H9 (cell line): ENCODE measurements at places on chromosomes 13 and 19. TPM values are rescaled to one million over a fixed set of nuclear protein-coding genes. Genes with fewer than 3 reads are reported as not detected.

- no peaks in the 10 kb centered on the region for H3K4me1 ChIP-seq
- H3K36me3 ChIP-seq, result no peaks in the 10 kb centered on the region
- H3K27ac ChIP-seq, result no peak overlapping the region
- H3K27me3 ChIP-seq, result no peaks in the 10 kb centered on the region
- DNase-seq, result no peak
- H3K4me3 ChIP-seq, result no peak overlapping the region
Measured at GRCh38 chr13:84290386-84290785, 408.1 kb upstream of the SLITRK1 start.

- peaks cover 8% of the 10 kb centered on the region for H3K4me1 ChIP-seq
- H3K27me3 ChIP-seq, result no peaks in the 10 kb centered on the region
- H3K36me3 ChIP-seq, result peaks cover 86% of the 10 kb centered on the region
- H3K27ac ChIP-seq, result peak overlapping the region; percentile 86
Measured at GRCh38 chr19:47157431-47158321, 27.0 kb downstream of the SAE1 start.

DNA sequence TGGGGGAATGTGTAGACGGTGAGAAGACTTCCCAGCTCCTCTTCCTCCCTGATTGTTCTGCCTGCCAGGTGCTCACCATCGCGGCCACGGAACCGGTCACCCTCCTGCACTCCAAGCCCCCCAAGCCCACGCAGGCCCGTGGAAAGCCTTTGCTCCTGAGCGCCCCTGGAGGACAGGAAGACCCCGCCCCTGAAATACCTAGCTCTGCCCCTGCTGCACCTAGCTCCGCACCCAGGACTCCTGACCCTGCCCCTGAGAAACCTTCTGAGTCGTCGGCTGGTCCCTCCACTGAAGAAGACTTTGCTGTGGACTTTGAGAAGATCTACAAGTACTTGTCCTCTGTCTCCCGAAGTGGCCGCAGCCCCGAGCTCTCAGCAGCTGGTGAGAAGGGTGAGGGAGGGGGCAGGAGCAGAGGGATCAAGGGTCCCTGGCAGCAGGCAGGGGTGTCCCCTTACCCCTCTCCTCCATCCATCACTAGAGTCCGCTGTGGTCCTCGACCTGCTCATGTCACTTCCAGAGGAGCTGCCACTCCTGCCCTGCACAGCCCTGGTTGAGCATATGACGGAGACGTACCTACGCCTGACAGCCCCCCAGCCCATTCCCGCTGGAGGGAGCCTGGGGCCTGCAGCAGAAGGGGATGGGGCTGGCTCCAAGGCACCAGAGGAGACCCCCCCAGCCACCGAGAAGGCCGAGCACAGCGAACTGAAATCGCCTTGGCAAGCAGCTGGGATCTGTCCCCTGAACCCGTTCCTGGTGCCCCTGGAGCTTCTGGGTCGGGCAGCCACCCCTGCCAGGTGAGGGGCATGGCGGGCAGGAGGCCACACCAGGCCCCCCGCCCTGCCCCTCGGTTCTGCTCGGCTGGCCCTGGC is 2.1 kb downstream of the SNAPC2 start:
- DNase-seq, result no peak
- H3K27ac ChIP-seq, result no peak overlapping the region
- H3K27me3 ChIP-seq, result peaks cover 3% of the 10 kb centered on the region; the same call in 1 of the 2 replicates
- peaks cover 16% of the 10 kb centered on the region for H3K36me3 ChIP-seq

DNA sequence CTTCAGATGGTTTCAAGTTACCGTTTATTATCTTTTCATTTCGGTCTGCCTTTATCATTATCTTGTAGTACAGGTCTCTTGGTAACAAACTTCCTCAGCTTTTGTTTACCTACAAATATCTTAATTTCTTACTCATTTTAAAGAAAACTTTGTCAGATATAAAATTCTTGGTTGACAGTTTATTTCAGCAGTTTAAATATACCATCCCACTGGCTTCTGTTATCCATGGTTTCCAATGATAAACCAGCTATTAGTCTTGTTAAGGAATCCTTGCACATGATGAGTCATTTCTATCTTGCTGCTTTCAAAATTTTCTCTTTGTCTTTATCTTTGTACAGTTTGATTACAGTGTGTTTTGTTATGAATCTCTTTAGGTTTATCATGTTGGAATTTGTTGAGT is 308.3 kb upstream of the SPRY2 start:
- H3K36me3 ChIP-seq, result no peaks in the 10 kb centered on the region; the same call in 1 of the 2 replicates
- no peaks in the 10 kb centered on the region for H3K4me1 ChIP-seq
- H3K4me3 ChIP-seq, result no peak overlapping the region
- no peak for DNase-seq
- H3K27me3 ChIP-seq, result no peaks in the 10 kb centered on the region

DNA sequence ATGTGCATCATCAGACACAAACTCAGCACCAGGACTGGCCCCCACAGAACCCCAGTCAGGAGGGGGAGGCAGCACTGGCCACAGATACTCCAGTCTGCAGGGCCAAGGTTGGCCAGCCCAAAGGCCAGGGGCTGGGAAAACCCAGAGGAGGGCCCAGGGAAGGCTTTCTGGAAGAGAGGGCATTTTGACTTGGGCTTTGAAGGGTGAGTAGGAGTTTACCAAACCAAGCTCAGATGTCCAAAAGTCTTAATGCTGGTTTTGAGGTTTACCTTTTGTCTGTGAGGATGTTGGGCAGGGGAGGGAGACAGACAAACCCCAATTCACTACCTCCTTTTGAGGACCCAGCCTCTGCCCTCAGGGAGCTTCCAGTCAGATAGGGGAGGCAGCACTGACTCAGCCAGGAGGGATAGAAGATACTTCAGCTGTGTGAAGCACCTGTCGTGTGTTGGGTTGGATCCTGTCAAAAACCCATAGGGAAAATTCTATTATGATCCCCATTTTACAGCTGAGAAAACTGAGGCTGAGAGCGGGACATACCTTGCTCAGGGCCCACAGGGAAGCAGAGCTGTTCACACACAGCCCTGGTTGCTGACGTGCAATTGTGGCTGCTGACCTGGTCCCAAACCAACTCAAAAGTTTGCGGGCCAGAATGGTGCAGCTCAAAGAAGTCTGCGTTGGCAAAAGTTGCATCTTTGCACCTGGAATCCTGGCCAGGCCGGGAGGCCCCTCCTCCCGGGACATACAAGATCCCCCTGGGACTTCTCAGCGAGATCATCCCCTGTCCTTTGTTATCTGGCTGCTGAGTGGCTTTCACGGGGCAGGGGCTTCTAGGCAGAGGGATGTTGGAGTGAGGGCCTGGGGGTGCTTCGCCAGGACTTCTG is 13.1 kb downstream of the CILP2 start:
- H3K27me3 ChIP-seq, result no peaks in the 10 kb centered on the region
- H3K4me3 ChIP-seq, result no peak overlapping the region
- H3K4me1 ChIP-seq, result no peaks in the 10 kb centered on the region
- DNase-seq, result peak; percentile 32
- no peak overlapping the region for H3K27ac ChIP-seq

DNA sequence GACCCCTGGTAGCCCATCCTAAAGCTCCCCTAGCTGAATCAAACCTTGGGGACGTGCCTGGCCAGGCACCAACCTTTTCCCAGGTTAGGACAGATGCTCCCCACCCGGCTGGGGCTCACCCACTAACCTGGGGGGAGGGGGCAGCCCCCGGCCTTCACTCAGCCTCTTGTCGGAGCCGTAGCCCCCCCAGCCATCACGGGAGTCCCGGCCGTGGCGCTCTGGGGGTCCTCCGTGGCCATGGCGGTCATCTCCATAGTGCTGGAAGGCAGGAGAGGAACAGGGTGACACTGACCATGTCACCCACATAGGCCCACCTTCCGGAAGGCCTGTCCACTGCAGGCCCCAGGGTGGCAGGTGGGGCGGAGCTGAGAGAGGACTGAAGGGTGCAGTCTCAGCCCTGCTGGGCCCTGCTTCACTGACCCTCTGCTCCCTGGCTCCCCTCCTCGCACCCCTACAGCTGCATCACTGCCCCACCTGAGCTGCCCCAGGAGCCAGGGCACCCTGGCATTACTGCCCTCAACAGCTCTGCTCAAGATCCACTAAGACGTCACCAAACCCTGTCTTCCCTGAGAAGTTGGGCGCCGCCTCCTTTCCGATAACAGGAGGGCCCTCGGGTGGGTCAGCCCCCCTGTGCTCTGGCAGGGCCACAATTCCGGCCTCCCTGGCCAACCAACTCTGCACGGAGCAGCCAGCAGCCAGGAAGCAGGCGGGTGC is 22.6 kb upstream of the TINCR start:
- no peaks in the 10 kb centered on the region for H3K27me3 ChIP-seq
- no peaks in the 10 kb centered on the region; the same call in 1 of the 2 replicates for H3K4me1 ChIP-seq
- no peak overlapping the region for H3K4me3 ChIP-seq
- H3K36me3 ChIP-seq, result peaks cover 72% of the 10 kb centered on the region

DNA sequence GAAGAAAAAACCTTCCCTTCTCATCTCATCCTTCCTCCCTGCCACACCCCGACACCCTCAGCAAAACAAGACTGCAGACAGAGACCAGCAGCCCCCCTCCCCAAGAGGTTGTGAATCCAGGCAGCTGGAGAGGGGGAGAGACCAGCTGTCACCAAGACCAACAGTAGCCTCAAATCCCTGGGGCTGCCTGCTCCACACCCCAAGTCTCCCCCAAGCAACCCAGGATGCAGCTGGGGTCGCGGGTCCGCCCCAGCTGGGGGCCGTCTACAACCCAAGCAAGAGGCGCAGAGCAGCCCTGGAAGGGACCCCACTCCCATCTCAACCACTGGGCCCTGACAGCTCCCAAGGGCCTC is 7.1 kb downstream of the KLF16 start:
- no peaks in the 10 kb centered on the region for H3K36me3 ChIP-seq
- H3K27me3 ChIP-seq, result no peaks in the 10 kb centered on the region
- no peak for DNase-seq
- peak overlapping the region; percentile 56 for H3K4me3 ChIP-seq
- no peak overlapping the region for H3K27ac ChIP-seq
- H3K4me1 ChIP-seq, result peaks cover 7% of the 10 kb centered on the region; the same call in 1 of the 2 replicates

- H3K4me1 ChIP-seq, result 0 out of 2 replicates have a peak, but pooled peaks cover 2% of the 10 kb centered on the region
- no peak overlapping the region for H3K27ac ChIP-seq
- H3K36me3 ChIP-seq, result no peaks in the 10 kb centered on the region
- no peaks in the 10 kb centered on the region for H3K27me3 ChIP-seq
Measured at GRCh38 chr13:30178976-30179375, 128.4 kb downstream of the KATNAL1 start.

- H3K4me3 ChIP-seq, result no peak within 1 kb of the TSS; the same call in 2 of the 3 replicates
- no peak within 1 kb of the TSS for H3K27ac ChIP-seq
- H3K36me3 ChIP-seq, result peaks cover 26% of the 10 kb centered on the region
- H3K27me3 ChIP-seq, result no peaks in the 10 kb centered on the region
Measured at GRCh38 chr19:54502518-54503048, at the start of gene LAIR2. Gene LAIR2, plus strand, starts transcription at chr19:54502831. Its CDS starts 88 bp downstream, at chr19:54502919.

DNA sequence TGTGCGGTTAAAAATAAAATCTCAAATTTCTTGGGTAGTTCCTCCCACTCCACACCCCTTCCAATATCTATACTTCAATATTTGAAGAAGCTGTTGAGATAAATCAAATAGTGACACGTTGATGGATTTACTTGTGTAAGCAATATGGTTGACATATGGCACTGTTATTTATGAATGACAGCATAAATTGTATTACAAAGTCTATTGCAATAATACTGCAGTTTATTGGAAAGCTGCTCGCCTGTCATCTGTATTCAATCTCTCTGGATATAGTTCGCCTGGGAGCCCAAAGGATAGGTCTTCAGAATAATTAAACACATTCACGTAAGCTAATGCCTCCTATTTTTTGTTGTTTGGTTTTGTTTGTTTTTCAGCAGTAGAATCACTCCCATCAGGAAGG is 5.0 kb upstream of the ZIC5 start:
- peaks cover 10% of the 10 kb centered on the region; the same call in 1 of the 2 replicates for H3K4me1 ChIP-seq
- no peaks in the 10 kb centered on the region for H3K36me3 ChIP-seq
- DNase-seq, result no peak
- H3K27ac ChIP-seq, result no peak overlapping the region
- peaks cover 4% of the 10 kb centered on the region; the same call in 1 of the 2 replicates for H3K27me3 ChIP-seq
- no peak overlapping the region for H3K4me3 ChIP-seq

DNA sequence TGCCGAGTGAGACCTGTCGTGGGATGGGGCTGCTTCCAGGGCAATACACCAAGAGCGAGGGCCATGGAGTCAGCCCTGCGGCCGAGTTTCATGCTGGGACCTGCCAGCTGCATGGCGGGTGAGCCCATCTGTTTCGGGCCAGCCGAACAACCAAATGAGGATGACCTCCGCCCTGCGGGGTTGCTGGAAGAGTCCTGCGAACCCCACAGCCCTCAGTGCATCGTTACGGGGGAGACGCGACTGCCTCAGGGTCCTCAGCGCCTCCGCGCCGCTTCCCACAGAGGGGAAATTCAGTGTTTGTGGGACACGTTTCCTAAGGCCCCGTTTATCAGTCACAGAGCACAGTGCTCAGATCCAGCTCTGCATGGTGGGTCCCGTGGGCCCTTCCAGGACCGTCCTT is 22.0 kb downstream of the SLC15A1 start:
- no peak for DNase-seq
- H3K36me3 ChIP-seq, result no peaks in the 10 kb centered on the region
- H3K27ac ChIP-seq, result no peak overlapping the region

GRCh38 chr13:109256866-109257760 is 529.3 kb downstream of the IRS2 start:
- no peak overlapping the region for H3K4me3 ChIP-seq
- no peak for DNase-seq
- no peaks in the 10 kb centered on the region for H3K27me3 ChIP-seq
- H3K27ac ChIP-seq, result no peak overlapping the region
- peaks cover 3% of the 10 kb centered on the region; the same call in 1 of the 2 replicates for H3K4me1 ChIP-seq

DNA sequence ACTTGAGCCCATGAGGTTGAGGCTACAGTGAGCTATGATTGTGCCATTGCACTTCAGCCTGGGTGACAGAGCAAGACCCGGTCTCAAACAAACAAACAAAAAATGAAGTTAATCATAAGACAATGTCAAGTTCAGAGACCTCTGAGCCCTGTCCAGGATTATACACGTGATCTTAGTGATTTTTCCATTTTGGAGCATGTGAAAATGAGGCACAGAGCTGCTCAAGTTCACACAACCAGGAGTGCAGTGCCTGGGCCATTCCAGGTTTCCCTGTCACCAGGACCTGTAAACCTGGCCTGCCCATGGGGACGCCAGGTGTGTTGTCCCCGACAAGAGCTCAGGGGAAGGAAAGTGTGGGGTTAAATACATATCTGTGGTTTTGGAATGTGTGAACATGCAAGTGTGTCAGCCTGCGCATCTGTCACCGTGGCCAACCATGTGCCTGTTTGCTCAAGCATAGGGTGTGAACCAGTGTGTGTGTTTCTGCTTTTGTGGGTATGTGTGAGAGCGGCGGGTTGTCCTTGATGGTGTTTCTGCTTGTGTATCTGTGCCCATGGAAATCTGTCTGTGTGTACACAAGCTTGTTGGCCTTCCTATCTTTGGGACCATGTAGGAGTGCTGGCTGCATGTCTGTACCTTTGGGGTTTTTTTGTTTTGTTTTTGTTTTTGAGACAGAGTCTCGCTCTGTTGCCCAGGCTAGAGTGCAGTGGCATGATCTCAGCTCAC is 1.5 kb upstream of the FXYD1 start:
- DNase-seq, result no peak
- H3K27ac ChIP-seq, result no peak overlapping the region
- peaks cover 2% of the 10 kb centered on the region; the same call in 1 of the 2 replicates for H3K4me1 ChIP-seq
- no peaks in the 10 kb centered on the region for H3K36me3 ChIP-seq
- H3K4me3 ChIP-seq, result no peak overlapping the region

CCNE1 gene
- 40.2 and 42.1 TPM in 2 replicates for total RNA-seq

SIGLEC12 gene
- not detected in 2 replicates for total RNA-seq

GAS6 gene
- 19.5 and 20.5 TPM in 2 replicates for total RNA-seq

FEM1A gene
- total RNA-seq, result 20.0 and 21.0 TPM in 2 replicates

TNFSF11 gene
- total RNA-seq, result 3.4 and 3.5 TPM in 2 replicates

PRTN3 gene
- total RNA-seq, result 0.31 TPM in 1 of 2 replicates, not detected in the other

PSMD8 gene
- total RNA-seq, result 185 and 189 TPM in 2 replicates

KIR3DL1 gene
- total RNA-seq, result not detected in 2 replicates

BCKDHA gene
- total RNA-seq, result 21.1 and 28.3 TPM in 2 replicates

ZNF773 gene
- total RNA-seq, result 7.1 and 8.2 TPM in 2 replicates
